ENCODE measurements at places on chromosomes 5 and 9.
A peak's percentile ranks its signal among the peaks of the same experiment; 100 is the strongest.

GRCh38 chr9:127929625-127929979, 975 bp downstream of the PIP5KL1 start:
- DNase-seq = no peak

- DNase-seq = no peak
These were observed 30.5 kb upstream of the DAB2IP start for GRCh38 chr9:121620777-121621449.

DNA sequence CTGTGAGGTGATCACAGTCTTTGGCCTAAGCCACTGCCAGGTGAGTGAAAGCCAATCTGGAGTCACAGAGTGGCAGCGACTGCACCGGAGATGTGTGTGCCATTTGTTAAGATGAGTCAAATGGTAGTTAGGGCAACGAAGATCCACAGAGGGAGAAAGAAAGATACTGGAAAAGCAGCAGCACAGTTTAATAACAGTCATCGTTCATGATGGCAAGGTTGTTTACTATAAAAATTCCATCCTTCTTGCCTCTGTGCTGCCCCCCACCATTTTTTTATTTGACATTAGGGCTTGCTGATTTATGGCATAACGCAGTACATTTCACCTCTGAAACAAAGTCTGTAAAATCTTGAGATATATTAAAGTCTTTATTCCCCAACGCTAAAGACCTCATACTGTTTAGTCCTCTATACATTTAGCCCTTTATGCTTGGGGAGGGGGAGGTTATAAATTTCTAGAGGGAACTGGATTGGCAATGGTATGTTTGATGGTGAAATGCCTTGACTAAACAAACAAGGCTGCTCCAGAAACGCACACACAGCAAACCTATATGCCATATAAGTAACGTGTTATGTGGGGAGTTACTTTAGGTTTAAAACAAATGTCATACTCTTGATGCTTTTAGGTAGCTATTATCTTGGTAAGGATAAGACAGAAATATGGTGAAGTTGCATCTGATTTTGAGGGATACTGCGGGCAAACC, 55.8 kb upstream of the ABL1 start:
- DNase-seq = no peak

DNA sequence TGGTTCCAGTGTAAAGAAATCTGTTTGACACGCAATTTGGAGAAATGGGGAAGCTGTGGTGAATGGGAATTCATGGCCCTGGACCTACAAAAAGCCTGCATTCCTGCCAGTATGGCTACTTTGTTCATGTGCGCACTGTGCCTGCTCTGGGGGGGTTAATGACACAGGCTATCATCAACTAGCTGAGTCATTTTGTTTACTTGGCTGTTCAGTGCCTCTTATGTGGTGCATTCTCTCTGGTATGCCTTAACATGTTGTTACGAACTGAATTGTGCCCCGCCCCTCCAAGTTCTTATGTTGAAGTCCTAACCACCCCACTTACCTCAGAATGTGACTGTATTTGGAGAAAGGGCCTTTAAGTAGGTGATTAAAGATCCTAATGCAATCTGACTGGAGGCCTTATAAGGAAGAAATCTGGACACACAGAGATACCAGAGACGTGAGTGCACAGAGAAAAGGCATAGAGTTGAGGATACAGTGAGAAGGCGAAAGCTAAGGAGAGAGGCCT, 20.4 kb upstream of the UBAP1 start:
- no peak for DNase-seq

DNA sequence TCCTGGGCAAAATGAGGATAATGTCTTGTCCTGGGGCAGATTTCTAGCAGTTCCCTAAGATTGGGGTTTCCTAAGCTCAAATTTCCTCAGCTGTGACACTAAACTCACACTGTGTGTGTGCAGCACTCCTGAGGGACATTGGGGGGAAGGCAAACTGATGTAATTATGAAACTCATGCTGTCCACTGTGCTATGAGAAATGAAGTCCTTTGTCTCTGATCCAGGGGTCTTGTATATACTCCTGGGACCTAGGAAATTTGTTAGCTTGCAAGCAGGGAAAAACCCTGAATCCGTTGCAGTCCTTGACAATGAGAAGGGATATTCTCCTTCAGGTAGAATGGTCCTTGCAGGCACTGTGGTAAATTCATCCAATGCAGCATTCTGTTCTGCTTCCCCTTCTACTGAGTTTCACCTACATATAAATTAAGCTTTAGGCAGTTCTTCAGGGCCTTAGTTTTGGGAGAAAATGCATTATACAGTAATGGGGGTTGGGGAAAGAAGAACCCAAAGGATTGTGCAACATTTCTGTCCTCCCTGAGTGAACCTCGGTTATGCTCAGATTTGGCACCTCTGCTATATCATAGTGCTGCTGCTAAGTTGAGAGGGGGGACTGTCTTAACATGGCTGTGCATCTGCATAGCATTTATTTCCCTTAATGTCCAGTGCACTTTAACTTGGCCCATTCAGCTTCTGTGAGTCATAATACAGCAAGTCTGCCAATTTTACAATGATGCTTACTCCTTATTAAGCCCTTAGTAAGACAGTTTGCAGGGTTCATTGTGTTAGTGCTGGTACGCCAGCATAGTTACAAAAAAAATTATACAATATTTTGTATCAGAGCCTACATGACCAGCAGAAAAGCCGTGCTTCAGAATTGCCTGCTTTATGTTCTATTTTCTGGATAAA, 80.2 kb downstream of the PJA2 start:
- no peak for DNase-seq

- DNase-seq = no peak
These were observed 241.7 kb downstream of the MCTP1 start for GRCh38 chr5:95043234-95043633.

GRCh38 chr9:116984111-116984510, 297.0 kb downstream of the TRIM32 start:
- no peak for DNase-seq

DNA sequence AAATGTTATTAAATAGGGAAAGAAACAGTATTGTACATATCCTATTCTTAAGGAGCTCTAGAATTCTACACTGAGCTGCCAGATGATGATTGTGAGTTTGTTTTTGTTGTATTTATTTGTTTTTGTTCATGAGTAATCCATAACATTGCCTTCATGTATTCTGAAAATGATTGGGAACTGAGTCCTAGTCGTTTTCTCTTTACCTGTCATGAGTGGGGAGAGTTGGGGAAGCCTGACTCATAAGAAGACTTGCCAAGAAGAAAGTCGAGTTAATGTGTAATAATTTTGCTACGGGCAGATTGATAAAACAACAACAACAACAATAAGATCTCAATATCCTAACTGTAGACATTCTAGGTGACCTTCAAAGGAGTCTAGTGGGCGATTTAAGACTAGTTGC, 103.8 kb downstream of the ANKRD55 start:
- DNase-seq = no peak

GRCh38 chr5:59092758-59093157, 509.9 kb downstream of the RAB3C start:
- DNase-seq = no peak

DNA sequence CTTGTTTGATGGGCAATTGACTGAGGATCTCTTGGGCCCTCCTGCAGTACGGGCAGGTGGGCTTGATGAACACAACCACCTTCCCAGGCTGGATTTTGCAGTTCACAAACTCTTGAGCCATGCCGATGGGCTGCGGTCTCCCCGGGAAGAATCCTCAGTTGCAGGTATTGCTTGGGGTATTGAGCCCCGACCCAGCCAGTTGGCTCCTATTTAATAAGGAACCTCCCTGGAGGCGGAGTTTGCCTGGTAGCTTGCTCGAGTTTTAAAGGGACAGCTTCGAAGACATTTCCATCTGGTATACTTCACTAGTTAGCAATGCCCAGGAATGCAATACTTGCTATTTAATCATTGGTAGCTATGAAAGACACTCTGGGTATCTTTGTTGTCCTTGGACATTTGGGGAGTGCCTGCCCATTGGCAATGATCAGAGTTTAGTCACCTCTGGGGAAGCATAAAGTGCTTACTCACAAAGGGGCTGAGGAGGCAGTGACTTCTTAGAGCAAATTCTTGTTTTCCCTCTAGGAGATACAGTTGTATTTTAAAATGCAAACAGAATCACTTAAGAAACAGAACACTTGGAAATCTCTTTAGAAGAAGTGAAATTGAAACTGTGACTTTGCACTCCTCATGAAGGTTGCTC, at the start of gene GLRX:
TSS of gene GLRX (minus strand) at position 185 of the 640 bp plus-strand sequence. CDS start at position 121, 64 bp downstream.
- peak; percentile 34 for DNase-seq

DNA sequence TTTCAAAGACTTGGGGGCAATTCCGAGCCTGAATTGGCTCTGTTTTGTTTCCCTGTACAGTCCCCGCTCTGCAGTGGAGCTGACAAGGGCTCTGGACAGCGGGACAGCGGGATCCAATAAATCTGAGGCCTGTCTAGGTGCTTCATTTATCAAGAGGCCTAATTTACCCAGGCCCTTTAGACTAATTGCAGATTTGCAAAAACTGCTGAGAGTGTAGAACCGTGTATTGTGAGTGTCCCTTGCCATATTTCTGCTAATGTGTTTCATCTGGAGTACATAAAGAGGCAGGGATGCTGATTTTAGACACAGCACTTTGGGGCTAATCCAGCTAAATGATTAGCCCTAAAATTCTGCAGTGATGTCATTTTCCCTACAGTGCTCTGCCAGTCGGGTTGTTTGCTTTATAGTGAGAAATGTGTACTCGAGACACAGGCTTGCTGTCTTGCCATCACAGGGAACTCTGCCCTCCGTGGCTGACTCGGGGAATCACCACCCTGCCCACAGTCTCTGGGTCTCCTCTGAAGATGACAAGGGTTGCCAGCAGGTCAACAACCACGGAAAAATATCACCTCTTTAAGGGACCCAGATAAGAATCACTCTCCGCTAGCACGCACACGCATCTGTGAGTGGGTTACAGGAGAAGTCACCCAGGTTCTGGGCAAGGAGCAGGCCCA, 592.0 kb downstream of the BNC2 start:
- no peak for DNase-seq
